Muscle of arm (tissue), 14 donors: ENCODE measurements at places on chromosomes 1 and 21. TPM values are rescaled to one million over a fixed set of nuclear protein-coding genes. Genes with fewer than 3 reads are reported as not detected.

The YBEY gene
- polyA plus RNA-seq = 25.6 TPM

The LEFTY1 gene
- 0.45 TPM for polyA plus RNA-seq

The FAM151A gene
- 0.17 TPM for polyA plus RNA-seq

The NIBAN1 gene
- 43.8 TPM for polyA plus RNA-seq

The LRRC71 gene
- 0.56 TPM for polyA plus RNA-seq

The CD1B gene
- polyA plus RNA-seq = not detected

The CA14 gene
- polyA plus RNA-seq = 6.5 TPM

The ZSCAN20 gene
- polyA plus RNA-seq = 2.5 TPM

The TMCC2 gene
- 10.0 TPM for polyA plus RNA-seq

The UMODL1 gene
- polyA plus RNA-seq = not detected

The BATF3 gene
- 1.6 TPM for polyA plus RNA-seq

The ITLN1 gene
- polyA plus RNA-seq = 0.86 TPM

The MRPS15 gene
- polyA plus RNA-seq = 56.2 TPM

The FMO2 gene
- 0.48 TPM for polyA plus RNA-seq

The TCEANC2 gene
- 7.5 TPM for polyA plus RNA-seq
